Stimulated activated CD4-positive, alpha-beta T cell treated with anti-CD3 and anti-CD28 coated beads, Interleukin-1b, Interleukin-23, amount 100 ng/mL, for 1 hour (primary cell): ENCODE measurements at places on chromosomes 7 and 10.

DNA sequence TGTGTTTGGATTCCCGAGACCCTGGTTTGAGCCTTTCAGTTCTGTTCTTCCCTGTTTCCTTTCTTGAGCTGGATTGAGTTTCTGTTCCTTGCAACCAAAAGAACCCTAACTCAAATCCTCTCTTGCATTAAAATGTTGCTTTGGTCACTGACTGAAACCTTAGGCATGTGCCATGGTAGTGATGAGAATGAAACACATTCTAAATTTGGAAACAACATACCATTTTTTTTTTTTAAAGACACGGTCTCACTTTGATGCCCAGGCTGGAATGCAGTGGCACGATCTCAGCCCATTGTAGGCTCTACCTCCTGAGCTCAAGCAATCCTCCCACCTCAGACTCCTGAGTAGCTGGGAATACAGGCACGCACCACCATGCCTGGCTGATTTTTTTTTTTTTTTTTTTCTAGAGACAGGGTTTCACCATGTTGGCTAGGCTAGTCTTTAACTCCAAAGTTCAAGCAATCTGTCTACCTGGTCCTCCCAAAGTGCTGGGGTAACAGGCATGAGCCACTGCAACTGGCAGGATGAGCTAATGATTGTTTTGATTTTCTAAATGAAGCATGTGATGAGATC lies 8.4 kb downstream of the THAP5 start:
- no peak for DNase-seq

DNA sequence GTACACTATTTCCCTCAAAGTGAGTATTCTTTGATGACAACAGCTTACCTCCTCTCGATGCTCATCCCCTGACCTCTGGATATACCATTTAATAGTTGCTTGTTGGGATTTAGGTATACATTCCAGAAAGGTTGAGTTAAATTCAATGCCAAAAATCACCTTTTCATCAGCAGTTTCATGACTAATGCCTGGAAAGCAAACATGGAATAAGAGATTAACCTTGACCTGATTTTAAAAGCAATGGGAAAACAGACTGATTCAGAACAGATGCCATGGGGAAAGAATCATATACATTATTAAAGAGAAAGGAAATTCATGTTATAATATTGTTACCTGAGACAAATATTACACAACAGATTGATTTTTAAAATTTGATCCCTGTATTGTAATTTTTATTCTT lies 180.1 kb downstream of the SEMA3D start:
- no peak for DNase-seq

GRCh38 chr7:16586081-16586874 lies 59.3 kb downstream of the ANKMY2 start:
- DNase-seq: no peak

DNA sequence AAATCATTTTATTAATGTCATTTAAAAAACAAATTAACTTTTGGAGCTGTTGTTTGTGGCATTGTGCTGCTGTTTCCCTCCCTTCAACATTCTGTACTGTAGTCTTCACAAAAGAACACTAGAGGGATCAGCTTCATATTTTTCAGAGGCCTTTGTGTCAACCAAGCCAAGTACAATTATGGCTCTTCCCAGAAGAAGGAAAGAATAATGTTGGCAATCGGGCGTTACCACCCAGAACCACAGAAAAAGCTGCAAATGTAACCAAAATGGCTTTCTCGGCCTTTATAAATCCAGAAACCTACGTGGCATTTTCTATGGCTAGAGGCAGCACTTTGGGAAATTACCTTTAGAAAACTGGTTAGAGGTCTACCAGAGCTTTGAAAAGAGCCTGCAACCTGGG lies 98.8 kb upstream of the COL1A2 start:
- no peak for DNase-seq

DNA sequence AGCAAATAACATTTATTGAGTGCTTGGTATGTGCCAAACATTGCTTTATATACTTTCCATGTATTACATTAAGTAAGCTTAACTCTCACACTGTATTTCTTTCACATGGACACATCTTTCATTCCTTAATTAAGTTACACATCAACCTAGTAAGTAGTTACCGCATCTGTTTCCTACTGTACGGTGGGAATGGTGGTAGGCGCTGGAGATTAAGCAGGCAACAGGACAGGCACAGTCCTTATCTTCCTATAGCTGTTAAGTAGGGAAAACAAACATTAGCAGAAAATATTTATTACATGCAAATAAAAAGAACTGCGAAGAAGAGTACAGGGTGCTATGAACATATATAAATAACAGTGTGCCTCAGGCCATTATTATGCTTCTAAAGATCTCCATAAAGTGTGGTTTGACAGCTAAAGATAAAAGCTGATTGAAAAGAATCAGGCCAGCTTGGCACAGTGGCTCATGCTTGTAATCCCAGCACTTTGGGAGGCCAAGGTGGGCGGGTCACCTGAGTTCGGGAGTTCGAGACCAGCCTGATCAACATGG lies 105.0 kb downstream of the SUGCT start:
- DNase-seq: no peak

DNA sequence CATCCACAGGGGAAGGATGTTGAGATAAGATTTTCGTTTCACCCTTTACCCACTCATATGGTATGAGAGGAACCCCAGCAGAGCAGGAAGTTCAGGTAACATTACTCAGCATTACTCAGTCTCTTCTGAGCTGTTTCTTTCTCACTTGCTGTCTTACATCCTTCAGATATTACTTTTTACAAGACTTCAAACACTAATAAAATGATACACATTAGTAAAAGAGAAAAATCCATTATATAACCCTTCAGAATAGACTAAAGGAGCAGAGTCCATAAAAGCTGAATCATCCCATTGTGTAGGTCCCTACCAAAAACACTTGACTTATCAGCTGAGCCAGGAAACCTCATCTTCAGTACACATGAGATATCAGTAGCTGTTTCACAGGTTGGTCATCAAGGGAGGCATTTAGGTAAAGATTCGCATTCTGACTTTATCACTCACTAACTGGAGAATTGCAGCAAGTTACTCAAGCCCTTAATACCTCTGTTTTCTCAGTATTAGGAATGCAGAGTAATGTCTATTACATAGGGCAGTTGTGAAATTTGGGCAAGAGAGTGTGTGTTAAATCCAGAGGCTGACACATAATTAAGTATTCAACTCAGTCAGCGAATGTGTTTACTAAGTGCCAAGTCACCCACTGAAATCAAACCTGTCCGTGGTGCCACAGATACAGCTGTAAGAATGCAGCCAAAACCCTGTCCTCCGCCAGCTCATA lies 44.7 kb downstream of the KLF6 start:
- no peak for DNase-seq

GRCh38 chr7:39056153-39056552 lies 78.4 kb downstream of the POU6F2 start:
- no peak for DNase-seq

DNA sequence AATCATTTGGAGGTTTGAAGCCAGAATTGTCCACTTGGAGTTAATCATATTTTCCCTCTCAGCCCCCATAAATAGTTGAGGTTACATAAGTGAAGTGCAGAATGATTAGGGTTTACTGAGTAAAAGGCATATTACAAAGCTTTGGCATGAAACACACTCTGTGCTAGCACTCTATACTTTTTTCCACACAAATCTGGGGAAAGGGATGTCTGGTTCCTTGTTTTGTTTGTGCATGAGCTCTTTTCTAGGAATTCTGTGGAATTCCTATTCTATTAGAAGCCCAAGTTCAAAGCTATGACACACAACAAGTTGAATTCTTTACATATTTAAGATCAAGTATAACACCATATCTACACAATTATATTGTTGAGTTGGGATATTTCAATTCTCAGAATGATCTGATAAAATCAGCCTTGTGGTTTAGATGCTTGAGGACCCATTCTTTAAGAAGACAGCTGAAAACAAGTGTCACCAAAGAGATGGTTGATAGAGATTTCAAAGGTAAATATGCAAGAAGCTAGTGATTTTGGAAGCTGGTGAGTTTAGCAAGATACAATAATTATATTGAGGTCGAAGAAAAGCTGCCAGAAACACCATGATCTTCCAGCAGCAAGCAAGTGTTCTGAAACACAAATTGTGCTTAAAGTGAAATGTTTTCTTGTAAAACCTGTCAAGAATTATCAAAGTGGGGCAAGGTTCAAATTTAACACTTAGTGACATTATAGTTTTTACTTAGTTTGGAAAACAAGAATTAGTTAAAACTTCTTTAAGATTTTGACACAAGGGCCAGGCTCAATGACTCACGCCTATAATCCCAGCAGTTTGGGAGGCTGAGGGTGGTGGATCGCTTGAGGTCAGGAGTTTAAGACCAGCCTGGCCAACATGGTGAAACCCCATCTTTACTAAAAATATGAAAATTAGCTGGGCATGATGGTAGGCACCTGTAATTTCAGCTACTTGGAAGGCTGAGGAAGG lies 122.6 kb downstream of the INHBA start:
- DNase-seq: no peak

GRCh38 chr7:66953044-66953427 lies 32.0 kb downstream of the TMEM248 start:
- no peak for DNase-seq

DNA sequence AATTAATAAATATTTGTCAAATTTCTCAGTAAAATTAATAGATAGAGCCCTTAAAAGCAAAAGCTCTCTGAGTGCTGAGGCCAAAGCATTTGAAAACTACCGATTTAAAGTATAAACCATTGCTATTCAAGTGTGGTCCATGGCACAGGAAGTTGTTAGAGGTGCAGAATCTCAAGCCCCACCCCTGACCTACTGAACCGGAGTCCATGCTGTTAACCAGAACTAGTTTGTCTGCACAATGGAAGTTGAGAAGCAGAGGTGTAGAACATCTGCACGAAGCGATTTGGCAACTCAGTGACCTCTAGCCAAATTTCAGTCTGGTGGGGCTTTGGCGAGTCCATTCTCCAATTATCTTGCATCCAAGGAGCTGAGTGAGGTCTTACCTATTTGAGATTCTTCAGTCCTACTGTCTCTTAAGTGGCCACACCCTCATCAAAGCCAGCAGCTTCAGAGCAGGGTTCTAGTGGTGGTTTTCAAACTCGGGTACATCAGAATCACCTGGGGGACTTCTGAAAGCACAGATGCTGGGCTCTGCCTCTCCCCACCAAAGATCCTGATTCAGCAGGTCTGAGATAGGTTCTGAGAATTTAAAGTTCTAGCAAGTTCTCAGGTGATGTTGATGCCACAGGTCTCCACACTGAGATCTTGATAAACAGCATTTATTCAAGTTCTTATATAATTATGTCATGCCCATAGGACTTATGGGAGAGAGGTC lies 96.8 kb upstream of the SAMD8 start:
- DNase-seq: no peak

DNA sequence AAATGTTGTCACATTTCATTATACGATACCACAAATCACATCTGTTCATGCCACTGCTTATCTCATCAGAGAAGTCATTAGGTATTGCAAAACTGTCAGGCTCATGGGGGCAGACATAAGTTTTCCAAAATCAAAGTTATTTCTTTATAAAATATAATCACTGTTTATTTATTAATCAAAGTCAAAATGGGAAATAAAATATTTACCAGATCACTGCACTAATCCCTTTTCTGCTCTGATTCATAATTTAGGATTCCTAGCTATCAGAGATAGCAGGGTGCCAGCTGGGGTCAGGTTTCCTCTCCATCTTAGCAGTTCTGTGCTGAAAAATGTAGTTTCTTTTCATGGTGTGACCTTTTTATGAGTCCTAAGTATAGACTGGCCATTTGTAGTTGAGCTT lies 117.7 kb upstream of the LANCL2 start:
- no peak for DNase-seq

DNA sequence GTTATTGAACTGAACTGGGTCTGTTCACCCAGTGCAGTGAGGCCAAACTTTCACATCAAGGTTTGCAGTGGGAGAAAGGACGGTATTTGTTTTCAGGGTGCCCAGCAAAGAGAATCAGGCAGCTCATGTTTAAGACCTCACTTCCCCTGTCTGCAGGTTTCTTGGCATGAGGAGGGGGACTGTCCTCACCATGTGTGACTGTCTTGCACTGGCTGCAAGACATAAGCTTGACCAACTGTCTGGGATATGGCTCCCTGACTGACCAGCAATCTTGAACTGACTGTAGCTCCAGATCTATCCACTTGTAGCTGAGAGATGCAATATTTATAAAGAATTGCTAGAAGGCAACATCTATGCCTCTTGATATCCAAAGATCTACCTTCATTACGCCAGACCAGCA lies 39.9 kb downstream of the RAMP3 start:
- DNase-seq: no peak

GRCh38 chr7:53993224-53993623 lies 549.0 kb upstream of the VSTM2A start:
- no peak for DNase-seq

DNA sequence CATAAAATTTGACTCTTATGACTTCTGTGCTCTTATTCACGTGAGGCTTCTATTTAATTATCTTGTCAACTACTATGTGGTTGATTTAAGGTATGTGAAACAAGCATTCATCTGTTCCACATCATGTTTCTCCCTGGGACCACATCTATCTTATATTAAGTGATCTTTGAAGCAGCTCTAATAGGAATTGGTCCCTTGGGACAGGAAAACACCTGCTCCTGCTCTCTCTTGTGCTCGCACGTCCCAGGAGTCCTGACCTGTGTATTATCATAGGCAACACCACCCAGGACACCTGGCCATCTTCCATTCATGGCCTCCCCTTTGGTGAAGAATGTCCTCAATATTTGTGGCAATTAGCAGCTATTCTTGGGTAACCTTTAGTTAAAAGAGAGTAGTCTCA lies 269.2 kb downstream of the NRG3 start:
- no peak for DNase-seq

- no peak for DNase-seq
Observed at GRCh38 chr7:25877802-25878789, 273.9 kb upstream of the NFE2L3 start.

GRCh38 chr7:1948887-1949680 lies 279.0 kb downstream of the ELFN1 start:
- no peak for DNase-seq

DNA sequence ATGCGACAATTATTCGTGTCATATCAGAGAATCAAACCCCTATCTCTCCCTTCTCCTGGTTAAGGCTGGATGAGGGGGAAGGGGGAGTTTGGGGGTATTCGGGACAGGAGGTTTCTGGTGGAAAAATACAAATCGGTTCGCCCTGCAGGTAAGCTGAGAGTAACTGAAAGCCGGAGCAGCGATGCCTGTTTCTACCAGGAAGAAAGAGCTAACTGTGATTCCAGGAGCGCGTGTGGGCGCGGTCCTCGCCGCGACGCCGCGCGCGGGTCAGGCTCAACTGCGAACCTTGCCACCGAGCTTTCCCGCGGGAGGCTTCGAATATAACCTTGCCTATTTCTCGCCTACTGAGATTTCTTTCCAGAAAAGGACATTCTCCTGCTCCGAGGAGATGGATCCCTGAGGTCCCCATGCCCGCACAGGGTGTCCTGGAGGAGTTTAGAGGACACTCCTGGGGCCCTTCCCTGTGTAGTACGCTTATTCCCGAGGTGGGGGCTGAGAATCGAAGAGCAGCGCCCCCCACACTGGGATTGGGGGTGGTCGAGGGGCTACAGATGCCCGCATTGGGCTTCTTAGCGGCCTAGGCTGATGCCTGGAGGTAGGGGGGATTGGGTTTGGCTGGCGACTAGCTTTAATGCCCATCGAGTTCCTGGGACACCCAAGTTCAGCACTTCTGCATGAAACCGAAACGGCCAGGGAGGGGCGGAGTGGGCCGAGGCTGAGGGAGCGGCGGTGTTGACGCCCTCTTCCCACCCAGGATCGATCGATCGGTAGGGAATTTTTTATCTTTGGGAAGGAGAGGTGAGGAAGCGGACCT lies 13.0 kb upstream of the DLX6 start:
- no peak for DNase-seq

GRCh38 chr7:11252011-11252607 lies 278.4 kb downstream of the PHF14 start:
- no peak for DNase-seq

GRCh38 chr10:132506711-132507408 lies 30.7 kb upstream of the INPP5A start:
- DNase-seq: no peak

- DNase-seq: no peak
Observed at GRCh38 chr10:30011396-30011795, 48.0 kb downstream of the JCAD start.
